A172 (cell line): ENCODE measurements at places on chromosomes 5 and 9. TPM values are rescaled to one million over a fixed set of nuclear protein-coding genes. Genes with fewer than 3 reads are reported as not detected.

WDR38 gene
- not detected in 2 replicates for total RNA-seq

DNA sequence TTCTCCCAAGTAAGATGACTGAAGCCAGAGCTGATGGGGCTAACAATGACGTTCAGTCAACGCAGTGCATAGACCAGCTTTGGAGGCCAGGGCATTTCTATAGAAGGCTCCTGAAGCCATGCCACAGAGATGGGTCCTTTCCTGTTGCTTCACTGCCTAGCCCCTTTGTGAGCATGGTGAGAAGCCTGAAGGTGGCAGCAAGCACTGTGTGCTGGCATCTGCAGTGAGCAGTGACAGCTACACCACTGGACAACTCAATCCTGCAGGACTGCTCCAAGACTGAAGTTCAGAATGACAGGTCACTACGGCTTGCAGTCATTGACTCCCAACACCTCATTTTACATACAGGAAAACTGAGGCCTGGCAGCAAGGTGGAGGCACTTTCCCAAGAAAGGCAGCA, 229.0 kb downstream of the TSSK1B start:
- DNase-seq, result no peak

- DNase-seq, result no peak
Observed at GRCh38 chr9:82255481-82256176, 267.1 kb downstream of the SPATA31D1 start.

DNA sequence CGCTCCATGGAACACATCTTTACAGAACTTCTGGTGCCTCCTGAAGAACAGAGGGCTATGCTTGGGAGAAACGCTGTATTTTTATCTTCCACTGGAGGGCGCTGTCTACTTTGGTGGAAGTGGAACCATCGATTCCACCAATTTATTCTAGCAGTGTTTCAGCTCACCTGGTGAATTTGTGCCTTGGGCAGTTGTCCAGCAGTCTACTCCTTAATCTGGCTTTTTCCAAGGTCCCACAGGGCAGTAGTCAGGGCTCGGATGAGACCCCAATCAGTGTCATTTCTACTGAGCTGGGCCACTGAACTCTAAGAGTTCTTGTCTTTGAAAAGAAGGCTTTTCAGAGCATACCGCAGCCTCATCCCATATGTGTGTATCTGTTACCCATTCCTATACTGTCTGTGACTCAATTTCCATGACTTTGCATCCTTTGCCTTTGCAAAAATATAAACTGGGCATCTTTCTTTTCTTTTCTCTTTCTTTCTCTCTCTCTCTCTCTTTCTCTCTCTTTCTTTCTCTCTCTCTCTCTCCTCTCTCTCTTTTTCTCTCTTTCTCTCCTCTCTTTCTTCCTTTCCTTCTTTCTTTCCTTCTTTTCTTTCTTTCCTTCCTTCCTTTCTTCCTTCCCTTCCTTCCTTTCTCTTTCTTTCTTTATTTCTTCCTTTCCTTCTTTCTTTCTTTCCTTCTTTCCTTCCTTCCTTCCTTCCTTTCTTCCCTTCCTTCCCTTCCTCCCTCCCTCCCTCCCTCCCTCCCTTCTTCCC, 138.4 kb upstream of the ZNF618 start:
- peak; percentile 66 for DNase-seq

GRCh38 chr9:107176436-107177151, 106.5 kb upstream of the RAD23B start:
- no peak for DNase-seq

DNA sequence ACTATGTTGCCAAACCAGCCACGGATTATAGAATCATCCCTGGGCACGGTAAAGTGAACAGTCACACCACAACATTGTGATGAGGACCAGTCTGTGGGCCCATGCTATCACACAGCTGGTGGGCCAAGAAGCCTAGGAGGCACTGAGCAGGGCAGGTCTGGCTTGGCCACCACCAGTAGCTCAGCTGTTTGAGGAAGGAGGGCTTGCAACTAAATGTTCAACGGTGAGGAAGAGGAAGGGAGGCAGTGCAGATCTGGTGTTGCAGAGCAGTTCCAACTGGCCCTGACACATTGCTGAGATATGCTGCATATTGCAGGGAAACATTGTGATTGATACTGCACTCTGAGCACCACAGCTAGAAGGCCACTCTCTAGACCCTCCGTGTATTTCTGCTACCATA, 77.9 kb upstream of the ATG10 start:
- DNase-seq, result no peak

DNA sequence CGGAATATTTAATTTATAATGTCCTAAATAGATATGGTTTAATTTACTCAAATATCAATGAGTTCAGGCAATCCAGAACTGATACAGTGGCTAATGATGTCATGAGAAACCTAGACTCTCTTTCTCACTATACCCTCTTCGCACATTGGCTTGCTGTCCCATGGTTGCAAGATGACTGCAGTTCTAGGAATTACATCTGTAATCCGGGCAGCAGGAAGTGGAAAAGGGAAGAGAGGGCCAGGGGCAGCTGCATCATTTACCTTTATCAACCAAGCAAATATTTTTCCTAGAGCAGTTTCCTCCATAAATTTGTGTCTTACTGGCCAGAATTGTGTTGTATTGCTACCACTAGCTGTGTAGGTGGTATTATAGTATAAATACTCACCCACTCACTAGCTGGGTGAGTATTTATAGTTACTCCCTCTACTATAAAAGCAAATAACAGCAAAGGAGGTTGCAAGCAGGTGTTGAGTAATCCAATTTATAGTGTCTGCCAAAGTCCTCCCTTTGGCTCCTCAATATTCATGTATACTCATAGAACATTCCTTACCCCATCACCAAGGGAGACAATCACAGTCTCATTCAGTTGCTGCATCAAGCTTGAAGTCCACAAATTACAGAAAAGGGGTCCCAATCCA, 168.8 kb downstream of the DROSHA start:
- no peak for DNase-seq
